ENCODE measurements at places on chromosomes 11 and 22.
A peak's percentile ranks its signal among the peaks of the same experiment; 100 is the strongest.

DNA sequence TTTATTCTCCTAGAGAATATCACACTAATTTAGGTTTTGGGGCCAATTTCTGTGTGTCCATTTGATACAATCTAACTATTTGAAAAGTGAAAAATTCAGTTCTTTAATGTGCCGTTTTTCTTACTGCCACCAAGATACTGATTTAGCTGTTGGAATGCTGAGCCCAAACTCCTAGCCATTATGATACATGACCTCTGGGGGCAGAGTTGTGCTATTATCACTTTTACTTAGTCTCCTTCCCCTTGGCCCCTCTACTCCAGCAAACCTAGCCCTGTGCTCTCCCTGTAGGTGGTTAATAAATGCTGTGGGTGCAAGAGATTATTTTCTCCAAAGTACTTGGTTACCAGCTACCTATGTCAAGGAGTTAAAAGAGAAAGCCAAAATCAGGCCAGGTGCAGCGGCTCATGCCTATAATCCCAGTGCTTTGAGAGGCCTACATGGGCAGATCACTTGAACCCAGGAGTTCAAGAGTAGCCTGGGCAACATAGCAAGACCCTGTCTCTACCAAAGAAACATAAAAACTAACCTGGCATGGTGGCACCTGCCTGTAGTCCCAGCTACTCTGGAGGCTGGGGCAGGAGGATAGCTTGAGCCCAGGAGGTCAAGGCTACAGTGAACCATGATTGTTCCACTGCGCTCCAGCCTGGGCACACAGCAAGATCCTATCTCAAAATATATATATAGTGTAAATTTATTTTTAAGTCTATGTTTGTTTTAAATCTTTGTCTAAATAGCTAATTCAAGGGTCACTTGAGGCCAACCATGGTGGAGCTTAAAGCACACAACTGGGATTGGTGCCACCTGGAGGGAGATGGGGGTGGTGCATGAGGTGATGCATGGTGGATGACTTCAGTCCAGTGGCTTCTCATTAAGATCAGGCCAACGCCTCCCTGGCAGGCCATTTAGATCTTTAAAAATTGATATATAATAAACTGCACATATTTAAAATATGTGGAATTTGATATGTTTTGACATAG lies 193.2 kb upstream of the PLET1 start:
- peak; percentile 6 for DNase-seq

- DNase-seq = no peak
These were observed 7.8 kb upstream of the PPM1F start for GRCh38 chr22:21960200-21961126.

DNA sequence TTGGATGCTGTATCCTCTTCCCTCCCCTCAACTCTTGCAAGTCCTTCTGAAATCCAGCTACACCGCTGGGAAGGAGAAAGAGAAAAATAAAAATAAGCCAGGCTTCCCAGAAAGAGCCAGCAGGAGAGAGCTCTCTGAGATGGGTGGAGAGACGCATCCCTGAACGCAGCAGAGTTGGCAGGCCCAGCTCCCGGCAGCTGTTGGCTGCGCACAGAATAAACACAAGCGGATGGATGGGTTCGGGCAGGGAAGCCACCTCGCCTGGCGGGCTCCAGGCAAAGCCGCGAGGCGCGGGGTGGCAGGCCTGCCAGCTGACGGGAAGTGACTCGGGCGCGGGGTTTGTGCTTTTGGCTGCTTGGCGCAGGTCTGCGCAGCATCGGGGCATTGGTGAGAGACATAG lies 537.7 kb downstream of the MIAT start:
- DNase-seq = no peak

GRCh38 chr11:71379701-71380100 lies 68.5 kb downstream of the DHCR7 start:
- DNase-seq = no peak

- DNase-seq = no peak
These were observed 127.0 kb downstream of the COMMD9 start for GRCh38 chr11:36162006-36162882.

DNA sequence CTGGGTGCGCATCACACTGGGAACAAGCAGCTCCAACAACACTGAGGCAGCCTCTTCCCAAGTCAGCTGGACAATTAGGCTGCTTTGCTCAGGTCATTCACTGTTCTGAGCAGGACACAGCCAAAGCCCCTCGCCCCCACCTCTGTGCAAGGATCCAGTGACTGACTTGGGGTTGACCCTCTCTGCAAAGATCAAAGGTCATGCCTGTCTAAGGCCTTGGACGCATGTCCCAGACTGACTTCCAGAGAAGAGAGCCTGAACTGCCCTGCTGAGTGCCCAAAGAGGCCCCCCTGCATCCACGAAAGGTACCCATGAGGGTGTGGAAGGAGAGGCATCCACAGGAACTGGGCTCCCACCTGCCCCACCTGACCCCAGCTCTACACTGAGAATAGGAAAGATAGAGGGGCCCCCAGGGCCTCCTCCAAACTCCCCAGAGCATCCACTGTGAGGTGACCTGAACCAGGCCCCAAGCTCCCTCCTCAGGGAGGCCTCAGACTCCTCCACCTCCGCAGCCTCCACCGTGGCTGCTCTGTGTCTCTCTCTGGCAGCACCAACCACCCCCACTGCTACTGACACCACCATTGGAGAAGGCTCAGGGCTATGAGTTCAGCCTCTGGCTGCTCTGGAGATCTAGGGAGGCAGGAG lies 53.5 kb downstream of the IGLL5 start:
- no peak for DNase-seq

GRCh38 chr22:27517361-27518155 lies 284.0 kb downstream of the MN1 start:
- no peak for DNase-seq
